Neural progenitor cell (in vitro differentiated cells): ENCODE measurements at places on chromosomes 13 and 19. TPM values are rescaled to one million over a fixed set of nuclear protein-coding genes. Genes with fewer than 3 reads are reported as not detected.

Gene FAM124A
- 22.6 and 41.1 TPM in 2 replicates for total RNA-seq

Gene HTR2A
- total RNA-seq = 0.19 TPM in 1 of 2 replicates, not detected in the other

Gene N4BP2L2
- 86.2 and 153 TPM in 2 replicates for total RNA-seq

Gene PDE4C
- total RNA-seq = 0.28 and 0.62 TPM in 2 replicates

Gene CD33
- not detected in 2 replicates for total RNA-seq
